ENCODE measurements at places on chromosomes 11 and 22. TPM values are rescaled to one million over a fixed set of nuclear protein-coding genes. Genes with fewer than 3 reads are reported as not detected.

ELMOD1 gene
- 495 TPM for polyA plus RNA-seq

SMTNL1 gene
- polyA plus RNA-seq, result not detected

MMP12 gene
- not detected for polyA plus RNA-seq

PTDSS2 gene
- 3.5 TPM for polyA plus RNA-seq

HEPHL1 gene
- not detected for polyA plus RNA-seq

SEPTIN3 gene
- polyA plus RNA-seq, result 45.8 TPM

KCTD14 gene
- polyA plus RNA-seq, result 0.79 TPM

CTTN gene
- 26.9 TPM for polyA plus RNA-seq

CABP4 gene
- 0.52 TPM for polyA plus RNA-seq

TPBGL gene
- polyA plus RNA-seq, result 1.0 TPM

SGSM1 gene
- polyA plus RNA-seq, result 0.84 TPM

CCDC73 gene
- 0.91 TPM for polyA plus RNA-seq

SVIP gene
- 44.9 TPM for polyA plus RNA-seq

SDHAF2 gene
- 57.9 TPM for polyA plus RNA-seq

OR1S2 gene
- polyA plus RNA-seq, result not detected

LMO1 gene
- polyA plus RNA-seq, result 2.1 TPM

PIK3IP1 gene
- polyA plus RNA-seq, result 2.7 TPM

TCN2 gene
- 1.4 TPM for polyA plus RNA-seq

OR10A2 gene
- 0.46 TPM for polyA plus RNA-seq

Data from Purkinje cell (primary cell).